ENCODE measurements at places on chromosomes 13 and 19.

DNA sequence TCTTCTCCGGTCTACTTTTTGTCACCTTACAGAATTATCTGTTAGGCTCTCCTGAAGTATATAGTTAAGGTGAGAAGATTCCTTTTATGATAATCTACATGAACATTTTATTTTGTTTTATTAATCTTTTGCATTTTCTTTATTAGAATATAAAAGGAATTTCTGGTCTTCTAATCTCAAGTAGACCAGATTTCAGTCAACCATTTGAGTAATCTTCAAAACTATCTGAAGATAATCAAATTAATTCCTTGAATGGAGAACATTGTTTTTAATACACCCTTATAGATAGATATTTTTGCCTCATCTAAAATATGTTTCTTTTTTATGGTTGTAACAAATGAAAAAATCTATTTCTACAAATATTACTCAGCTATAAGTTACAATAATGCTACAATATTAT, 381.7 kb upstream of the PCDH20 start:
- DNase-seq: no peak

DNA sequence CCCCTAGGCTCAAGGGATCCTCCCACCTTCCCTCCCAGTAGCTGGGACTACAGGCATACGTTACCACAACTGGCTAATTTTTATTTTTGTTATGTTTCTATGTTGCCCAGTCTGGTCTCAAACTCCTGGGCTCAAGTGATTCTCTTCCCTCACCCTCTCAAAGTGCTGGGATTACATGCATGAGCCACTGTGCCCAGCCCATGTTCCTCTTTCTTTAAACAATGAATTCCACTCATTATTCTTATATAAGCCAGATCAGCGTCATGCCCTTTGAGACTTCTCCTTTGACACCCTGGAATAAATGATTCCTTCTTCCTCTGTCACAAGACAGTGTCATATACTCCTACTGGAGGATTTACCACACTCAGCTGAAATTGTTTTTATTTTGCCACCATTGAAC, 519.9 kb upstream of the SPRY2 start:
- DNase-seq: no peak

GRCh38 chr13:44389876-44390275, 16.3 kb downstream of the SERP2 start:
- no peak for DNase-seq

- no peak for DNase-seq
These were observed 12.5 kb downstream of the ZNF714 start for GRCh38 chr19:21094347-21095025.

GRCh38 chr19:48914181-48914580, 14.1 kb downstream of the NUCB1 start:
- no peak for DNase-seq

DNA sequence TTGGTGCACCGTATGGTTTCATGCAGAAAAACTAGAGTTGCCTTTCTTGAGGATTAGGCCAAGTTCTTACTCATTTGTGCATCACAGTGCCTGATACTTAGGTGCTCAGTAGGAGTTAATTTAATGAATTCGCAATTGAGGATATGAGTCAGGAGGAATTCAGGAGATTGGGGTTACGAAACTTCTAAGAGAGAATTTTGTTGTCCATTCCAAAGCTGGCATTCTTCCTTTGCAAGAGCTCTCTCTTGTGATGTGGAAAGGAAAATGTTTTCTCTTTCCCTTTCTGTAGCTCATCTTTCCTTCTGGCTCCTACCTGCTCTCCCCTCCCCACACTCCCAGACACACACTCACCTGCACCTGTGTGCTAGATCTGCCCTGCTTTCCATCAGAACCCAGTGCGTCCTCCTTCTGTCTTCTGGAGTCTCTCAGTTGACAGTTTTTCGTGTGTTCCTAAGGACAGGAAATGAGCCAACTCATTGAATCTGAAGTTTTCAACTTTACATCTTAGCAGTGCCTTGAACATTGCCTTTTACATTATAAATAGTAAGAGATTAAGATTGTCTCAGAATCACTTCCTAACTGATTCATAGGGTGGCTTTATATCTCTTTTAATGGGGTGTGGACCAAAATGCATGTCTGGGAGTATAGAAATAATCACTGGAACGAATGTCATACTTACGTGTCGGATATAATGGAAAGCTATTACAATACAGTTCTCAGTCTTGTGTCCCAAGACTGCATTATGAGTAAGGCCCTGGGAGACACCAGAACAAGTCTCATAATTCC, 19.7 kb upstream of the ERCC5 start:
- DNase-seq: no peak

DNA sequence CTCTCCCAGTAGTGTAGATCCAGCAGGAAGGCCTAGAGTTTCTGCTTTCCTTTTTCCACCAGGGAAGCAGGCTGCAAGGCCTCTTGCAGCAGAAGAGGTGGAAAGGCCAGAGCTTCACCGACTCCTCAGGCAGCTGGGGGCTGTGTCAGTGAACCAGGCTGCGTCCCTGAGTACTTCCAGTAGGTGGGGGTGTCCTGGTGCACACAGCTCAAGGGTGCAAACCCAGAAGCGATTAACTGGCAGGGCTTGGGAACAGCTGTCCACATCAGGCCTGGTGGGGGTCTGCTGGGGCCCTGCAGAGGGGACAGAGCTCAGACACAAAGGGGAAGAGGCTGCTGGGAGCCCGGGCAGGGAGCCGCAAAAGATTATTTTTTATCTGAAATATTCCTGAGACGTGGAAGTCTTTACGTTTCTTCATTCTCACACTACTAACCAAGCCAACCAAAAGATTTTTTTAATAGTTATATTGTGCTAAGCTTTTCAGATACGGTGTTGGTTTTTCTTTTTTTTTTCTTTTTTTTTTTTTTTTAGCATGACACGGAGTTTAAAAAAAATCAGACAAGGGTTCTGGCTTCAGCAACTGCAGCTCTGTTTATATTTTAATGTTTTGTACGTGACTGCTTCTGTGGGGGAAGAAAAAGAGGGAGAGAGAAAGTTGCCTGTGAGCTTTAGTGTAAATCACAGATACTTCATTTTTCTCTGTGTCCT, 11.0 kb downstream of the TSHZ3 start:
- DNase-seq: no peak

Data from activated naive CD4-positive, alpha-beta T cell treated with Interleukin-2 at 50 U/mL for 16 hours (primary cell).